ENCODE measurements at places on chromosomes 2 and 18. TPM values are rescaled to one million over a fixed set of nuclear protein-coding genes. Genes with fewer than 3 reads are reported as not detected.
A peak's percentile ranks its signal among the peaks of the same experiment; 100 is the strongest.

GCG gene
- not detected for total RNA-seq

GRCh38 chr2:18435426-18436037, 124.9 kb downstream of the RDH14 start:
- no peak for DNase-seq

TRAF3IP1 gene
- total RNA-seq: 27.1 TPM

DNA sequence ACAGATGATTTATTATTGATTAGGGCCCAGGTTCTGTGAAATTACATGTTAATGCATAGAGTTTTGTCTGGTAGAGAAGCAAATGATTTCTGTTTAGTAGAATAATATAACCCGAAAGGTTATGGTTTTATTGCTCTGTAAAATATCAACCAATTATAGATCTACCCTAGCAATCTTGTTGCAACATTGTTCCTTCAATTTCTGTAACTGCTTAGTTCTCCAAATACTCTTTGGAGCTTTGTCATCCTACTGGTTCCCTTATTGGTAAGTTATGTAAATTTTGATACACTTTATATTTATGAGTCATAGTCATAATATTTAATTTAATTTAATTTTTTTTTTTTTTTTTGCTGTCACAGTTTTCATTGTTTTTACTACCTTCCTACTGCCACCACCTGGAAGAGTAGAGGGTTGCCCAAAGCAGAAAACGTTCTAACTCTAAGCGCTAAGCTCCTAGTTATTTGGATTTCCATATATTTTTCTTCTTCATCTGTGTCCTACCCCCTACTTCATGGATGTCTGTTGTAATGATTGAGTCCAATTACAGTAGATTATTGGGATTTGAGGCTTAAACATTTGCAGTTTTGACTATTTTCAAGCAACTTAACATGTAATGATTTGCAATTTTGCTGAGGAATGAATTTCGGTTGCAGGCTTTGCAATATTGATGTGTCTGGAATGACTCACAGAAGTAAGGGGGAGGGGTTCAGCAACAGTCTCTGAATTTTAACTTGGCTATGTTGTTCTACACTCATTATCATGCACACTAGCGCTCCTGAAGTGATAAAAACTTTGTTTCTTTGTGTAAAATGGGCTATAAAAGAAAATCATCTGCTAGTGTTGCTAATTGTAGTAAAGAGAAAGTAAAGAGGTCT, 51.1 kb downstream of the NABP1 start:
- no peak for DNase-seq

GRCh38 chr2:46136953-46137352, 160.3 kb upstream of the EPAS1 start:
- DNase-seq: no peak

- DNase-seq: no peak
These were observed 79.6 kb upstream of the UBXN4 start for GRCh38 chr2:135662088-135662487.

DNA sequence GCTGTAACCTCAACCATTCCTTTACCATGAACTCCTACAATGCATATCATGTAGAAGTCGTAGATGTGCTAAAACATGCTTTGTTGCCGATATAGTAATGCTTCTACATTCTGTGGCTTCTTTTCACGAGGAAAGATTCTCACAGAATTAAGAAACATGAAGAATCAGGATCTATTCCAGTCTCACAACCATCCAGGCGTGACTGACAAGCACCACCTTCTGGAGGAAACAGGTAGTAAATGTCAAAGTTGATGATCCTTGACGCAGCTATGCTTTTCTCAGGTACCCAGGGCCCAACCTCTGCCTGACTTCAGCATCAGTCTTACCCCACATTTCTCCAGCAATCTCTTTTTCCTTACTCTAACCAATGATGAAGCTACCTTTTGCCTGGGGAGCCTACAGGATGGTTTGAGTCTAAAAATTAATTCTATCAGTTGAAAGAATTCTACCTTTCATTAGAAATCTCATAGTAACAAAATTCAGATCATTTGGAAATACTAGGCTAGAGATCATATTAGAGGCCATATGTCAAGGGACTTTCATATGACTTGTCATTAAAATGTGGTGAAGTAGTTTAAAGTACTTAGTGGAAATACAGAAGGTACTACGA, 123.3 kb upstream of the RND3 start:
- DNase-seq: no peak

DNA sequence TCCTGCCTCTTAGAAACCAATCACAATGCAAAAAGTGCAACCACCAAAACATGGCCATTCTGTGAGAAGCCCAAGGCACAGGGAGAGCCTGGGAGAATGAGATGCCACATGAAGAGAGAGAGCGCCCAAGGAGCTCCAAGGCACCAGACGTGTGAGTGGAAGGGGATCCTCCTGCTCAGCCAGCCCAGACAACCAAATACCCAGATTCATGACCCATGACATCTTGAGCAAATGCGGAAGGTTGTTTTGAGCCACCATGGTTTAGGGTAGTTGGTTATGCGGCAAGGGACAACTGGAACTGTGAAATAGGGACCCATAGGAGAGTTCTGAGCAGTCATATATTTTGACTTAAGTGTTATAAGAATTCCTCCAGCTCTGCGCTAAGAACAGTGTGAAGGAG, 7.0 kb downstream of the AFF3 start:
- no peak for DNase-seq

GPR155 gene
- total RNA-seq: 9.7 TPM

CNGA3 gene
- 0.38 TPM for total RNA-seq

DNA sequence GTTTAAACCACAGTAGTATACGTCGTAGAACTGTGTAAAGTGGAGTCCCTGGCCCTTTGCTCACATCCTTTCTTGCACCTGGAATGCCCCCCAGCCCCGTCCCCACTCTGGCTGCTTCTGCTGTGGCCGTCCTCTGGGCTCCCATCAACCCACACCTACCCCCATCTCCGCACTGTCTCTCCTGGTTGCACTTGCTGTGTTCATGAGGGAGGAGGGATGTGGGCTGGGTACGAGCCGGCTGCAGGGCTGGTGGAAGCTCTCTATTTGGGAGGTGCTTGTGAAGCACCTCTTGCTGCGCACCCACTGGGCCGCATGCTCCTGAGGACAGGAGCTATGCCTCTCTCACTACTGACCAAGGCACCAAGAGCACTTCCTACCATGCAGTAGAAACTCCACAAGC, 5.1 kb downstream of the OR6B3 start:
- no peak for DNase-seq

GRCh38 chr2:189685540-189686229, 11.2 kb downstream of the ANKAR start:
- no peak for DNase-seq

DNA sequence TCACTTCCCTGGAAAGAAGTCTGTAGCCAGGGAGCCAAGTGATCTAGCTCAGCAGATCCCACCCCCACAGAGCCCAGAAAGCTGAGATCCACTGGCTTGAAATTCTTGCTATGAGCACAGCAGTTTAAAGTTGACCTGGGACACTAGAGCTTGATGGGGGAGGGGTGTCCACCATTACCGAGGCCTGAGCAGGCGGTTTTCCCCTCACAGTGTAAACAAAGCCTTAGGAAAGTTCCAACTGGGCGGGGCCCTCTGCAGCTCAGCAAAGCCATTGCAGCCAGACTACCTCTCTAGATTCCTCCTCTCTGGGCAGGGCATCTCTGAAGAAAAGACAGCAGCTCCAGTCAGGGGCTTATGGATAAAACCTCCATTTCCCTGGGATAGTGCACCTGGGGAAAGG, 887.2 kb upstream of the LRATD1 start:
- DNase-seq: no peak

FAM117B gene
- 3.6 TPM for total RNA-seq

GRCh38 chr2:176729706-176730569, 460.7 kb downstream of the MTX2 start:
- no peak for DNase-seq

ATP8B1 gene
- 27.7 TPM for total RNA-seq

GAL3ST2 gene
- total RNA-seq: not detected

GRCh38 chr2:100964681-100965169, 37.4 kb upstream of the RPL31 start:
- DNase-seq: peak; percentile 77

DNA sequence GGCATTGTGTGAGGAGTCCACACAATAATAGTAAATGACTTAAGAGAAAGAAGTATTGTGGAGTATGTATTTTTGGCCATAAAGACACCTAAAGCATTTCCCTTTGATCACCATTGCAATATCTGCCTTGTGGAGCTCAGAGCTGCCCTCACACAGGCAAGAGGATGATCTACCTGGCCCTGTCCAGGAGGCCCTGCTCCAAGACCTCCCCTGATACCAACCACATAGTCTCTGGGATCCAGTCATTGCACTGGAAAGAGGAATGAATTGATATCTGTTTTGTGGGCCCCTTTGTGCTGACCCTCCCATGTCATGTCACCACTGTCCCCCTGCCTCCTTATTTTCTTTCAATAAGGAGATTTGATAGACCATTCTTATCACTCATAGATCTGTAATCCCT, 430.6 kb upstream of the TNP1 start:
- DNase-seq: no peak

- no peak for DNase-seq
These were observed 585.1 kb downstream of the ZEB2 start for GRCh38 chr2:143934626-143935481.

ZNF519 gene
- 10.2 TPM for total RNA-seq

DNA sequence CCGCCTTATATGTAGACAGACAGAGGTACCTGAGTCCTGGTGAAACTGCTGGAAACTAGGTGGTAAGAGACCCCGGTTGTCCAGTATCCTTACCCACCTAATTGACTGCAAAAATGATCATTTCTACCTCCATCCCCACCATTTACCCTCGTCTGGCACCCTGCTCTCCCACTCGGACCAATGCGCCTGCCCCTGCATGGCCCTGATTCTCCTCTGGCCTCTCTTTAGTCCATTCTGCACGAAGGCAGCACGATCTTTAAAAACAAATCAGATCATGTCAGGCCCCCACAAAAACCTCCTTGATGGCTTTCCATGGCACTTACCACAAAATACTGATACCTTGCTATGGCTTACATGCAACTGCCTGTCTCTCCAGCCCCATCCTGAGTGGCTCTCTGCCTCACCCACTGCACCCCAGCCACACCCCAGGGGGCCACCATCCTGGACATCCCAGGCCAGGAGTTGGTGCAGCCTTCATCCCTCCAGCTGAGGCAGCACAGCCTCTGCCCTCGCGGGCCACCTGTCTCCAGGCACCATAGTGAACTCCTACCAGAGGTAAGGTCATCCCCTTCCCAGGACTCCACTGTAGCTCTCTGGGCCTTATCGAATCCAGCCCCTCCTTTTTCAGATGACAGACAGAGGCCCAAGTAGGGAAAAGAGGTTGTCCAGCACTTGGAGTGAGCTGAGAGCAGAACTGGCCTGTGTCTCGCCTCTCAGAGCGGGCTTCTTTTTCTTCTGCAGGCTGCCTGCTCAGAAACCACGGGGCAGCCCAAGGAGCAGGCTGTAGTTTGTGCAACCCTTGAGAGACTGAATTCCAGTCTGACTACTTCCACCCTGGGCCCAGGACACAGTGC, 12.3 kb upstream of the CIB4 start:
- peak; percentile 34 for DNase-seq

- peak; percentile 83 for DNase-seq
These were observed 776 bp downstream of the TBR1 start for GRCh38 chr2:161416708-161417437.

GRCh38 chr18:56165601-56166355, 472.6 kb downstream of the TXNL1 start:
- DNase-seq: no peak

- DNase-seq: no peak
These were observed 3.2 kb downstream of the RAB3GAP1 start for GRCh38 chr2:135055182-135055786.

DNA sequence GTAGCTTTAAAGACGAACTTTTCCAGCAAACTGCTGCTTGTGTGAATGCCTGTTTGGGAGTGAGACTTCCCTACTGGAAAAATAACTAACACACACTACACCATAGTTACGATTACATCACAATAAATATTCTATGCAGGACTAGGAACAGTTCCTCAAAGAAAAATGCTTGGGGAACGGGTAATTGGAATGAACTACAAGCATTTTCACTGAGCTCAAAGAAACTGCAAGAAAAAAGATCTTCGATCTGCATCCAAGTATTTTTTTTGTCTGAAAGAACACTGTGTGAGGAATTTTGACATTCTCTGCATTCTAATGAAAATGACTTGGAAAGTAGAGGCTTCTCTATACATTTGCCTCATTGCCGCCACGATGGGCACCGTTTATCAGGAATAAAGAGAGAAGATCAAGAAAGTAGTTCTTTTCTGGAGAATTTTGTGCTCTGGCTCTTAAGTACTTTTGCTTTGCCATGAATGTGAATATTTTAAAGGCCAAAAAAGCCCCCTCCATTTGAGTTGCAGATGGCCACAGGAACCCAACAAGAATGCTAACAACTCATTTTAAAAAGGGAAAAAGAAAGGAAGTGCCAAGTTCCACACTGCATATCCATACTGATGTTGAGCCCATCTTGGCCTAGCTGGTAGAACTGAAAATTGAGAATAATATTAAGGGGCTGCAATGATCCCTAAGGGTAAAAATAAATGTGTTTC, 13.6 kb downstream of the LYPD1 start:
- no peak for DNase-seq

DSG1 gene
- total RNA-seq: not detected

TMEFF2 gene
- not detected for total RNA-seq

DNA sequence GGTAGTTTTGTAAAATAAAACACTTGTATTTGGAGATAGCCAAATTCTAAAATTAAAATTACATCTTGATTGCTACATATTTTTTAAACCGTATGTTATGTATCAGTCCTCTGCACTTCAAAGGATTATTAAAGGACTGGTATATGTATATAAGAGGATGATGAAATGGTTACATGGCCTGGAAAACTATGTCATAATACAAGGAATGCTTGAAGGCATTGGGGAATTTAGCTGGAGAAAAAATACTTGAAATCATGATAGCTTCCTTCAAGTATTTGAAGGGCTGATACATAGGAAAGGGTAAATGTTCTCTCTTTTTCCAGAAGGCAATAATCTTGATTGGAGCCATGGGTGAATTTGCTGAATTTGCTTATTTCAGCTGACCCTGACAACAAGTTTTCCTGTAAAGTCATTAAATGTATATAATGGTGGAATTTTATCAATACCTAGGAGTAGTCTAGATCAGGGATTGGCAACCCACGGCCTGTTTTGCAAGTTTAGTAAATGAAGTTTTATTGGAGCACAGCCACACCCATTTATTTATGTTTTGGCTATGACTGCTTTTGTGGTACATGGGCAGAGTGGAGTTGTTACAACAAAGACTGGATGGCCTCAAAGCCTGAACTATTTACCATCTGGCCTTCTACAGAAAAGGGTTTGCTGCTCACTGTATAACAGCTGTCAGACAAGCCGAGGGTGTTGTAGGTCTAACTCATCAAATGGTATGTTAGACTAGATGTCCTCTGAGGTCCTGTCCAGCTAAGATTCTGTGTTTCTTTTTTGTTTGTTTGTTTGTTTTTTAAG, 34.4 kb downstream of the ACYP2 start:
- DNase-seq: no peak

Data from posterior vena cava (tissue), 2 donors.